ENCODE measurements at places on chromosomes 5 and 9. TPM values are rescaled to one million over a fixed set of nuclear protein-coding genes. Genes with fewer than 3 reads are reported as not detected.

PBX3 gene
- 26.1 TPM for polyA plus RNA-seq

GRCh38 chr5:22531986-22532385 lies 321.2 kb downstream of the CDH12 start:
- DNase-seq: no peak

CARD6 gene
- 2.5 TPM for polyA plus RNA-seq

C5orf52 gene
- not detected for polyA plus RNA-seq

DNA sequence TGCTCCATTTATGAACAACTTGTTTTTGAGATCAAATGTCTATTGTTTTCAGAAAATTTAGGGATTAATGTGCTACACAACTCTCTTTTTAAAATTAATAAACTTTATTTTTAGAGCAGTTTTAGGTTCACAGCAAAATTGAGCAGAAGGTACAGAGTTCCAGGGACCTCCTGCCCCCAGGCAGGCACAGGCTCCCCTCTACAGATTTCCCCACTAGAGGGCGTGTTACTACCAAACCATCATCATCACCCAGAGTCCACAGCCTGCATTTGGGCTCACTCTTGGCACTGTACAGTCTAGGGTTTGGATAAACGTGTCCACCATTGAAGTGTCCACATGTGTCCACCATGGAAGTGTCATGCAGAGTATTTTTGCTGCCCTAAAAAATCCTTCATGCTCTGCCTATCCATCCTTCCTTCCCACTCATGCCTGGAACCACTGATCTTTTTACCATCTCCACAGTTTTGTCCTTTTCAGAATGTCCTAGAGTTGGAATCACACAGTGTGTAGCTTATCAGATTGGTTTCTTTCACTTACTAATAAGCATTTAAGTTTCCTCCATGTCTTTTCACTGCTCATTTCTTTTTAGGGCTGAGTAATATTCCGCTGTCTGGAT lies 61.7 kb downstream of the MRPL36 start:
- DNase-seq: no peak

GRCh38 chr5:170471551-170472178 lies 32.2 kb upstream of the KCNIP1 start:
- DNase-seq: no peak

DNA sequence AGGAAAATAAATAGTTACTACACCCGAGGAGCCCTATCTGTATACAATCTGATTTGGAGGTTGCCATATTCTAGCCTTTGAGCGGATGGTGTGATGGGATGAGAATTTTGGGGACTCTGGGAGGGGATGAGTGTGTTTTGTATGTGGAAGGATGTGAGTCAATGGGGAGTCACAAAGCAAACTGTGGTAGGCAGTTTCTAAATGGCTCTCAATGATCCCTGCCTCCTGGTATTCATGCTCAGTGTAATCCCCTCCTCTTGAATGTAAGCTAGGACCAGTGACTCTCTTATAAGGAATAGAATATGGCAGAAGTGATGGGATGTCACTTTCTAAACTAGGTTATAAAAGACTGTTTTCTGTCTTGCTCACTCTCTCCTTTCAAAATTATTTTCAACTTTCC lies 205.7 kb upstream of the RIOK2 start:
- no peak for DNase-seq

DNA sequence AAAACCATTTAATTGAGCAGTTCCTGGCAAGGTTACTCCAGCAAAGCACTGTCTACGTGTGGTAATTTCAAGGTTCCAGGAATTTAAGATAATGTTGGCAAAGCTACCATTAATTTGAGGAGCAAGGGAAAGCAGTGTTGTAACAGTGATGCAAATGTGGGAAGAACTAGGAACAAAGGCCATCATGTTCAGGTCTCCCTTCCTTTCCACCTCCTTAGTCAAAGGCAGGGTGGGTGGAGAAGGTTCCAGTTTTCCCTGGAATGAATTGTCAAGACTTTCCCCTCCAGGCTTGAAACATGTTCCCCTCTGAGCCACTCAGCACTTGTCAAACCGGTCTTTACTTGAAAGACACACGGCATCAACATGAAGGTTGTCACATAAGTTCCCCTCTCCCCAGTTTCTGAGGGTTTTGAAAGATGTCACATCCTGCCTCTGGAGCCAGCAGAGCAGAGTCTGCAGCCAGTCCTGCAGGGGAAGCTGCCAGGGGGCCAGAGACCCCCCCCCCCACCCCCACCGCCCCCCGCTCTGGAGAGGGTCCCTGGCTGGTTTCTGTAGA lies 226.0 kb downstream of the GAS1 start:
- DNase-seq: no peak
